Ureter (tissue), 1 donor: ENCODE measurements at places on chromosomes 1 and 21. TPM values are rescaled to one million over a fixed set of nuclear protein-coding genes. Genes with fewer than 3 reads are reported as not detected.

C1orf141 gene
- total RNA-seq: not detected

CHI3L2 gene
- 4.6 TPM for total RNA-seq

GRCh38 chr1:14617791-14618190 is 19.3 kb downstream of the KAZN start:
- no peak for DNase-seq

B3GALT2 gene
- 2.3 TPM for total RNA-seq

GRCh38 chr1:214037468-214037867 is 49.7 kb downstream of the PROX1 start:
- no peak for DNase-seq

DNA sequence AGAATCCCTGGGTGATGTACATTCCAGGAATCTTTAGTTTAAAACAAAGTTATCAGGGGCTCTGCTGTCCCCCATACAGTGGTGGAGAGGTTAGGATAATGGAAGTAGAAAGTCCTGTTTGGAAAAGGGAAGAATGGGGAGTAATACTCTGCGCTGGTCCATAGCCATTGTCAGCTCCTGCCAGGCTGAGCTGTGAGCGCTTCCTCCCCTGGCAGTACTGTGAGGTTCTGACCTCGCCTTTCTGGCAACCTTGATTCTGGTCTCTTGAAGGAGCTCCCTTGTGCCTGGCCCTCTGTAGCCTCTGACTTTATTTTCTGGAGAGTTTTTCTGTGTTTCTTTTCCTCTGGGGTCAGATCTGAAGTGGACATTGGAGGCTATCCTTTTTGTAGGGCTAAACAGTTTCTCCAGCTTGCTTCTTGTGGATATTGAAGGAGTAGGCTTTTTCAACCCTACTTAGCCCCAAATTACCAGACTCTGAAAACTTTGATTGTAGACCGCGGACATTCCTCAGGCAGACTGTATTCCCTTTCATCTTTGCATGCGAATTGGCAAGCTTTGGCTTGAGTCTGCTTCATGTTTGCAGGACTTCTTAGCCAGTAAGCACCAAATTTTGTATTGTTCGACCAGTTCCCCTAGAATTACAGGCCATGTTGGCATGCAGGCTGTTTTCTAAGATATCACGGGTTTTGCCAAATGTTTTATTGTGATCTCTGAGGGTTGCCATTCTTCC is 13.8 kb downstream of the UBE4B start:
- DNase-seq: no peak
